ENCODE measurements at places on chromosomes 4 and X.

GRCh38 chrX:123959281-123960063 lies 2.0 kb upstream of the STAG2 start:
- DNase-seq: no peak

DNA sequence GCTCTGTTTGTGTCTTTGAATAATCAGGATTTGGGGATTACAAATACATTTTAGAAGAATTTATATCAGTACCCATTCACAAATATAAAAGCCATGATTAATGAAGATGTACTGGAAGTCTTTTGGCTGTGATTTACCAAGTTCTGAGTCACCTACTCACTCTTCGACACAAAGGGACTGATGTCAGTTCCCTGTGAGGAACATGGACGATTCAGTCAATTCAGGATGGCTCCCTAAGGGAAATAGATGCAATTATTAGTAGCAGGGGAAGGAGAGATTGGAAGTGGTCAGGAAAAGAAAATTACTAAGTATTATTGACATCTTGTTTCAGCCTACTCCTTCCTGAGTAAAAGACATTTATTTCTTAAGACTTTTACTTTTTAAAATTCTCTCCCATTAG lies 550.7 kb upstream of the SLIT2 start:
- no peak for DNase-seq

GRCh38 chr4:27007507-27007906 lies 146.9 kb downstream of the STIM2 start:
- no peak for DNase-seq

DNA sequence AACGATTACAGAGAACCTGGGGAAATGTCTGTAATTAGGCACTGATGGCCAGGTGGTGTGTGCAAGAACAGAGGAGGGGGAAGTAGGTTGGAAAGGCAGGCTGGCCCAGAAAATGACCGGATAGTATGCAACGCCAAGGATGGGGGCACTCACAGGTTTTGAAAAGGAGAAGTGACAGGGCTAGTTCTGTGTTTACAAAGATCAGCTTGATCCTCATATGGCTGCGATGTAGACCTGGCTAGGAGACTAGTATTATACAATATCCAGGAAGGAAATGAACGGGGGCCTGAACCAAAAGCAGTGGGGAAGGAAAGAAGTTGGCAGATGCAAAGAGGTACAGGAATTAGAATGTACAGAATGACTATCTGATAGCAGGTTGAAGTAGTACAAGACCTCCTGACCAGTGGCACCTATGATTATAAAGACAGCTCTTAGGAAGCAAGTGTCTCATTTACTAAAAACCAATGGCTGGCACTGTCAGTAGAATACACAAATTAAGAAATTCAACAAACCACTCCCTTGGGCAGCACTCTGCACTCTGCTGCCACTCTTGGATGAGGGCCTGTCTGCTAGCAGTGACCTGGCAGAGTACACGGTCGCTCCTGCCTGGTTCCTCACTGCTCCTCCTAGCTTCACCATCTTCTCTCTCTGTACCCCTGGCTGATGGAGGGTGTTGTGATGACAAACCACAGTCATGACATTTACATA lies 14.1 kb downstream of the MFAP3L start:
- no peak for DNase-seq

GRCh38 chrX:3680459-3680858 lies 33.0 kb downstream of the PRKX start:
- DNase-seq: no peak
